ENCODE measurements at places on chromosomes 5 and 9.
A peak's percentile ranks its signal among the peaks of the same experiment; 100 is the strongest.

- DNase-seq = no peak
These were observed 137.0 kb downstream of the MRPL36 start for GRCh38 chr5:1662559-1663085.

GRCh38 chr5:54620141-54620933 lies 102.8 kb downstream of the SNX18 start:
- peak; percentile 56 for DNase-seq

GRCh38 chr5:157295247-157295646 lies 29.3 kb downstream of the CYFIP2 start:
- DNase-seq = no peak

DNA sequence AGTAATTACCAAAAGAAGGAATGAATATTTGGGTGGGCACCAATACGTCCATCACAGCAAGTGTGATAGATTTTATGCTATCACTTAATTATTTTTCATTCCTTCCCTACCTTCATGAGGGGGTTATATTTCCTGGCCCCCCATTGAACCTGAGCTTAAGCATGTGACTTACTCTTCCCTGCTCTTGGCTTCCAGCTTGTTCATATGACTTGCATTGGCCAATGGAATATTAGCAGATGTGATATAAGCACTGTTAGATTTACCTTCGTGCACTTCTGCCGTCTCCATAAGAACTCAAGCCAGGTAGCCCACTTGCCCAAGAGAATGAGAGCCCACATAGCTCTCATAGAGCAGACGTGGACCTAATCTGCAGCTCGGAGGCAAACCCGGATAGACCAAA lies 99.1 kb upstream of the SMARCA2 start:
- no peak for DNase-seq

DNA sequence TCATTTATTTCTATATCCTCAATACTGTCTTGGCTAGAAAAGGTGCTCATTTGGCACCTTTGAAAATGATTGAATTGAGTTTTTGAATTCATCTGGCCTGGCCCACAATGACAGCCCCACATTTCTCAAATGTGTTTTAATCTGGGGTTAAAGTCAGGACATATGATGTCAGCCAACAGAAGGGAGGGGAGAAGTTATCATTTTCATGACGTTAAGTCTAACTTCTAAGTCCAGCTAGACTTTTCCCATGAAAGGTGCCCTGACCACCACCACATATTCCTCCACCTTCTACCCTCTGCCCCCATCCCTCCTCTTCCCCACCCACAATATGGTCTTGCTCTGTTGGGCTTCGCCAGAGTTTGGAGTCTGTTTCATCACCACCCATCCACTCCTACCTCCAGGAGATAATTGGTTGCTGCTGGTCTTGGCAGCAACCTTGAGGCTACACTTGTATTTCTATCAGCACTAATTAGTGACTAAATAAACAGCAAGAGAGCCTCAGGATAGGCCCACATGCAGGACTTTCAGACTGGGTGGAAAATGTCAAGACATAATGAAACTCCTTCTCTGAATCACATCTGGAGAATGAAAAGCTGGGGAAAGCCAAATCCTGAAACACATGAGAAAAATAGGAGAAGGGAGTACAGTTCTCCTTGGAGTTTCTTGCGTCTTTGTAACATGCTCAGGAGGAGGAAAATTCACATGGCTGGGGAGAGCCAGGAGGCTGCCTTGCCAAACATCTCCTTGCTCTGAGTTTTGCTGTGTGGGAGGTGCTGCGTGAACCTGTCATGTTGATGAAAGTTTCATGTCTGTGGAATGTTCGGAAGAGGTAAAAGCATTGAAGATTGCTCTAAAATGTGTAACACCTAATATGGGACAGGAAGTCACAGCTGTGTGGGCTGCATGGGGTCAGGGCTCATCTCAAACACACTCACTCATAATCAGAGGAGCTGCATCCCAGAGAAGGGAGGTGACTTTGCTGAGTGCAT lies 544.7 kb upstream of the KLF4 start:
- DNase-seq = peak; percentile 95

DNA sequence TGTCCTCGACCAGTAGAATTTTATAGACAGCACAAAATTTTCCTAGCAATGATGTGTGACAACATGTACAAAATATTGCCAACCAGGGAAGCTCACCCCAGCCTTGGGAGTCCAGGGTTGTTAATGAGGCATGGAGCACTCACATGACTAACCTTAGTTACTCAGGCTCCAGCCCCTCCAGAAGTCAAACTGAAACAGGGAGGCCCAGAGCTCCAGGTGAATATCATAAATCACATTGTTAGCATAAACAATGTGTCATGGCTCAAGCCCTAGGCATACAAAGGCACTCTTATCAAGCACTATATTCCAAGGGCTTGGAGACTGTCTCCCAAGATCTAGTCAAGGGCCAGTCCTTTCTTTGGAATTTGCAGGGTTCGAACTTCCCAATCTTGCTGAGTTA lies 44.4 kb downstream of the TNFAIP8 start:
- DNase-seq = peak; percentile 18

DNA sequence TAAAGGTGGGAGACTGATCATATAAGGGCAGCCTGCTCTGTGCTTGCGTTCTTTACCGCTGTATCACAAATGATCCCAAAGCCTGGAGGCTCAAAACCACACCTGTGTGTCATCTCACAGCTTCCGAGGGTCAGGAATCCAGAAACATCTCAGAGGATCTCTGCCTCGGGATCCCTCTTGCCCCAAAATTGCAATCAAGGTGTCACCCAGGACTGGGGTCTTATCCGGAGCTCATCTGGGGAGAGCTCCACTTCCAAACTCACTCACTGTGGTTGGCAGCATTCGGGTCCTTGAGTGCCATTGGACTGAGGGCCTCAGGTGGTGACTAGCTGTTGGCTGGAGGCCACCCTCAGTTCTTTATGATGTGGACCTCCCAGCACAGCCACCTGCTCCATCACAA lies 26.7 kb upstream of the FCN2 start:
- no peak for DNase-seq

- DNase-seq = no peak
These were observed 234.4 kb upstream of the GRAMD2B start for GRCh38 chr5:126188804-126189203.

- peak; percentile 90 for DNase-seq
These were observed 1.3 kb upstream of the NFIB start for GRCh38 chr9:14314929-14315874.

DNA sequence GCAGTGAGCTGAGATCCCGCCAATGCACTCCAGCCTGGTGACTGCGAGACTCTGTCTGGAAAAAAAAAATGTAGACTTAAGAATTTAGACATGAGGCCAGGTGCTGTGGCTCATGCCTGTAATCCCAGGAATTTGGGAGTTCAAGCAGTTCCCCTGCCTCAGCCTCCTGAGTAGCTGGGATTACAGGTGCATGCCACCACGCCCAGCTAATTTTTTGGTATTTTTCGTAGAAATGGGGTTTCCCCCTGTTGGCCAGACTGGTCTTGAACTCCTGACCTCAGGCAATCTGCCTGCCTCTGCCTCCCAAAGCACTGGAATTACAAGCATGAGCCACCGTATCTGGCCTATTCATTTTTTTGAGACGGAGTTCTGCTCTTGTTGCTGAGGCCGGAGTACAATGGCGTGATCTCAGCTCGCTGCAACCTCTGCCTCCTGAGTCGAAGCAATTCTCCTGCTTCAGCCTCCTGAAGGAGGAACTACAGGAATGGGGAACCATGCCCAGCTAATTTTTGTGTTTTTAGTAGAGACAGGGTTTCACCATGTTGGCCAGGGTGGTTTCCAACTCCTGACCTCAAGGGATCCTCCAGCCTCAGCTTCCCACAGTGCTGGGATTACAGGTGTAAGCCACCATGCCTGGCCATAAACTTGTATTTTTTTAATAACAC lies 14.0 kb downstream of the DDX46 start:
- no peak for DNase-seq

DNA sequence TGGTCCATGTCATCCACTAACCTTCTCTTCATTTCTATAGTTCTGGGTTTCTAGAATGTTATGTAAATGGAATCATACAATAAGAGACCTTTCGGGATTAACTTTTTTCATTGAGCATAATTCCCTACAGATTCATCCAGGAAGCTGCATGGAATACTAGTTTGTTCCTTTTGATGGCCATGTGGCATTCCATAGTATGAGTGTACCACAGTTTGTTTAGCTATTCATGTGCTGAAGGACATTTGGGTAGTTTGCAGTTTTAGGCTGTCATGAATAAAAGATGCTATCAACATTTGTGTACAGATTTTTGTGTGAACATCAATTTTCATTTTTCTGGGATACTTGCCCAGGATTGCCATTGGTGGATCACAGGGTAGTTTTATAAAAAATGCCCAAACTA lies 6.8 kb upstream of the SPTLC1 start:
- DNase-seq = no peak

DNA sequence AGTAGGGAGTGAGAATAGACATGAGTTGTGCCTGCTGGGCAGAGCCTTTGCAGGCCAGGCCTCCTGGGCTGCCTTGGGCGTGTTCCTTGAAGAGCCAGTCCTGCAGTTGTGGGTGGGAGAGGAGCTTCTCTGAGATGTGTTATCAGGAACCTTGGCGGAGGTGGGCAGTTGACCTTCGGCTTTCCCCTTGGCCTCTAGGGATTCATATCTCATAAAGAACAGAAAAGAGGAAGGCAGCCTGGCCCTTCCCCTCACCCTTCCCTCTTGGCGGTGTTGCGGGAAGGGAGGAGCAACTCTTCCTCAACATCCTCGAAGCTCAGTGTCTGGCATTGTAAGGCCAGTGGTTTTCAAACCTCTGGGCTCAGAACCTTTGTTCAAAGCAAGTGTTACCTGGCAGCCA lies 59.2 kb downstream of the DAPK1 start:
- no peak for DNase-seq

DNA sequence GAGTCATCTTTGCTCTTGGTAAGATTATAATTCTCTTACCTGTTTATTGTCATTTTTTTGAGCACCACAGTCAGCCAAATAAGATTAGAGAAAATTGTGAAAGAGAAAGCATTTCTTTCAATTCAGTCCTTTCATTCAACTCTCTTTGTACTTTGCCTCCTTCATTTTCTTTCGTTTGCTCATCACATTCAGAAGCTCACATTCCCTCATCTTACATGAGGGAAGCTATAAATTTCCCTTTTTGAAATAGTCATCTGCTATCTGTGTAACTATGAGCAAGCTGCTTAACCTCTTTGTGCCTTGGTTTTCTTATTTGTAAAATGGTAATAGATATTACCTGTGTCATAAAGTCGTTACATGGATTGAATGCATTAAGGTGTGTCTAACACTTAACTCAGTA lies 41.4 kb downstream of the PAM start:
- DNase-seq = no peak

- peak; percentile 46 for DNase-seq
These were observed 503.4 kb downstream of the PDE4D start for GRCh38 chr5:59390074-59390659.

DNA sequence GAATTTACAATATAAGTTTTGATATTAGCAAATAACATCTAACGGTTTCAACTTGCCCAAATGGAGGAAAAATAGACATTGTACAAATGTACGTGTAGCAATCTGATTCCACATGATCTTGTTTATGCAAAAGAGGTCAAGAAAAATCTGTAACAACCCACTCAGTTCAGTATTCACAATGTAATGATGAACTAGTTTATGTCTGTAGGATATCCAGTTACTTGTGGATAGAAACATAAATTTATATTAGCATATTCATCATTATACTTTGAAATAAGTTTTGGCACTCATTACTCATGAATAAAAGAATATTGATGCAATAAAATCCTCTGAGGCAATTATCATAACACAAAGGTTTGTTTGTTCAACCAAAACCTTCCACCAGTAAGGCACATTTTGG lies 28.1 kb downstream of the PLK2 start:
- no peak for DNase-seq

DNA sequence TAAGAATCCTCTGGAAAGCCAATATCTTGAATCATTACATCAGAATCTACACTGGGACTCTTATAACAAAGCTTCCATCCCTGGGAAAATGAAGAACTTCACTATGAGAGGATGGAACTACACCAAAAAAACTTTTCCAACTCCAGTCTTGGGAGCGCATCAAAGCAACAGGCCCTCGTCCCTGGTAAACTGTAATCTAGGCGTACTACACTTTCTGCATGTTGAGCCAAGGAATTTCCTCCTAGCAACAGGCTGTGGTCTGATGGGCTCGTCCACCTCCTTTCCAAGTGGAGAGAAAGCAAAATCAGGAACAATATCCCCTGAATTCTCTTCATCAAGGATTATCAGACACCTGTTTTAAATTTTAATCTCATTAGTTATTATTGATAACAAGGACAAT lies 94.1 kb downstream of the NFIB start:
- DNase-seq = peak; percentile 93

DNA sequence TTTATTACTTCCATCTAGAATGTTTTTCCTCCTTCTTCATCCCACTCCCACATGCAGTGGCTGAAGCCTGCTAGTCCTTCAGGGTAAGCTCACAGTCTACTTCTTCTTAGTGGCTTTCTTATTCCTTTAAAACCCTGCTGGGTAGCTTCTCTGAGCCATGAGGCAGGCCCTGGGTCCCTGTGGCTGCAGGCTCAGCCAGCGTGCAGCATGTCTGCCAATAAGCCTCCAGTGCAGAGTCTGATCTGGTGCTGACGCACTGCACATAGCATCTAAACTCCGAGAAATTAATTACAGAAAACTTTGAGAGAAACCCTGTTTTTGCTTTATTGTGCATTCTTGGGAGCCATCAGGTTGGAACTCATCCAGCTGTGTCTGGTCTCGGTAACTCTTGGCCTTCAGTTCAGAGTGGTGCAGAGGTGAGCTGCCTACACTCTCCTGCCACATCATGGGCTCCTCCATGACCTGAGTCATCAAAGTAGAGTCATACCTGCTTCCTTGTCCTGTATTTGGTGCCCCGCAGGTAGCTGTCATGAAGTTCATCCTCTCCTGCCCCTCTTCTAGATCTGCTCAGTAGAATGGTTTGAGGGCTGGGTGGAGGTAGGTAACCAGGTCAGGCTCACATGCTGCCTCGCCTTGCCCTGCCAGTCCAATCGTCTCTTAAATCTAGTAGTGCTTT lies 339.4 kb downstream of the KDM4C start:
- DNase-seq = peak; percentile 20

DNA sequence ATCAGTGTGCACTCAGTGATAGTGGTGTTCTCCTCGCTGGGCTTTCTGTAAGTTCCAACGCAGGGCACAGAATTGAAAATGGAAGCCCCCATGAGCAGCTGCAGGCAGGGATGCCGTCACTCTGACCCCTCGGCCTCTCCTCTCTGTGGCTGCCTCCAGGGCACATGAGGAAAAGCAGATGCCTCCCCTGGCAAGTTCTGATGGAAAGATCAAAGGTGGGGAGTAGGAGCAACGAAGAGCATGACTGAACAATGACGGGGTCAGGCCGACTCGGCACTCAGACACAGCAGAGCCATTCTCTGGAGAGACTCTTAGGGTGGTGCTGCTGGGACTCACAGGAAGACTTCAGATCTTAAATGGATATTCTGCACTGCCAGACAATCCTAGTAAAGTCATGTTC lies 65.6 kb upstream of the CKMT2 start:
- no peak for DNase-seq

- no peak for DNase-seq
These were observed 38.6 kb upstream of the SNX2 start for GRCh38 chr5:122736086-122736845.

Measured in fibroblast of the aortic adventitia (primary cell).